ENCODE measurements at places on chromosomes 16 and 17.

DNA sequence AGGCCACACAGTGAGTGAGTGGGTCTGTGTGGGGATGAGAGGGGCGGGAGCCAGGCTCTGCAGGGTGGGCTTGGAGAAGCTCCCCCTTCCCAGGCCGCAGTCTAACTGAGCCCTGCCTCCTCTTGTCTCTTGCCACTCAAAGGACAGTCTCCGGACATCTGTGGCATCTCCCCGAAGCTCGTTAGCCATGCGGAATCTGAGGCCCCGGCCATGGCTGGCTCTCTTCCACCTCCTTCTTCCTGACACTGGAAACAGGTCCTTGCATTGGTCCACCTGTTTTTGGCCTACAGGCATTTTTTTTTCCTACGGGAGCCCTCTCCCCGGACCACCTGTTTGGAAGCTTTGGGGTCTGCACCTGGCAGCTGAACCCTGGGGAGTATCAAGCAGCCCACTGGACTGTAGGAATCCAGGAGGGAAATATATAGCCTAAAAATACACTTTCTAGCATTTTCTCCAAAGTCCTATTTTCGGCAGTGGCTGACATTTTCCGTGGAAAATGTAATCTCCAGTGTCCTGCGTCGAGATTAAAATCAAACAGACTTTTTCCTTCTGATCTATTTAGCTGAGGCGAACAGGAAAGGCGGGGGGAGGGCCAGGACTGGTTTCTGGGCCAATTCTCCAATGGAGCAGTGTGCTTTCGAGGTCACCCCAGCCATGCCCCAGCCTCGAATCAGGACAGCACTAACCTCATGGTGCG is 9.1 kb downstream of the ATP2A3 start:
- DNase-seq = no peak

- DNase-seq = no peak
Measured at GRCh38 chr17:41131979-41132378, 8.0 kb upstream of the KRTAP4-12 start.

GRCh38 chr17:59093145-59093701 is 13.5 kb downstream of the TRIM37 start:
- no peak for DNase-seq

GRCh38 chr16:12317856-12318537 is 341.5 kb downstream of the SNX29 start:
- DNase-seq = no peak

DNA sequence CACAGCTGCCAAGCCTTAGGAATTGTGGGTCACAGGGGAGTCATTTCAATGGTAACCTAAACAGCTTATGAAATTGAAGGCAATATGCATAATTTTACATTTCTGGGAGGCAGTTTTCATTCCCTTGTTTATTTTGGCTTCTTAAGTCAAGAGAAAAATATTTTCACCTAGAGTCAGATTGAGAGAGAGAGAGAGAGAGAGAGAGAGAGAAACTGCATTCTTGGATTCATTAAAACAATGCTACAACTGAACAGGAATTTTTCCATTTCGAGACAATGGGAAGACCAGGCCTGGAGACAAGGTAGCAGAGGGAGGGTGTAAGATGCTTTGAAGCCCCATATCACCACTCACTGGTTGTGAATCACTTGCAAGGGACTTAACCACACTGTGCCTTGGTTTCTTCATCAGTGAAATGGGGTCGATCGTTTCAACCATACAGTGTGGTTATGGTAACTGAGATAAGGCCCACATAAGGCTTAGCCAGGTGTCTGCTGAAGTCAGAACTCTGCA is 224.7 kb upstream of the IRX3 start:
- DNase-seq = peak; percentile 6

- peak; percentile 22 for DNase-seq
Measured at GRCh38 chr17:80899402-80900268, 92.0 kb upstream of the CHMP6 start.

GRCh38 chr17:2034157-2034556 is 4.2 kb downstream of the DPH1 start:
- no peak for DNase-seq

DNA sequence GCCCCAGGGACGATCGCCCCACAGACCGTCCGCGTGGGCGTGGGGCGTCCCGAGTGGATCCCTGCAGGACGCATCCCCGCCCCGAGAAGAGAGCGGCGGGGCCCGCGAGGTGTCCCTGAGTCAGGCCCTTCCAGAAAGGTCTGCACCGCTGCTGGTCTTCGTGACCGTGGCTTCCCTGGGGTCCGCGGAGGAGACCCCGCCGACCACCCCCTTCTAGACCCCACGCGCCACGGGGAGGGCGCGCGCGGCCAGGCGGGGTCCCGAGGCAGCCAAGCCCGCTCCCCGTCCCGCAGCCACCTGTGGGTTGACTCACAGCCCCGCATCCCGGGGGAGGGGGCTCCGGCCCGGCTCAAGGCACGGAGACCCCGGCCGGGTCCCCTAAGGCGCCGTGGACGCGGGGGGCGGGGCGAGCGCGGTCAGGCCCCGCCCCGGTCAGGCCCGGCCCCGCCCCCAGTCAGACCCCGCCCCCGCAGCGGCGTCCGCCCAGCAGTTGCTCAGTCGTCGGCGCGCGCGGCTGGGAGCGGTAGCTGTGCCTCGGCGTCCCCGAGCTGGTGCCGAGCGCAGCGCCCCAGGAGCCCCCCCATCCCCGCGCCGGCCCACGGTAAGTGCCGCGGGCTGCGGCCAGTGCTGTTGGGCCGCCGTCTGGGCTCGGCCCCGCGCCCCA is at the start of gene BAIAP3:
BAIAP3 (plus strand) TSS at position 497 of the 664 bp plus-strand sequence. CDS start 4,905 bp downstream, outside the sequence.
- no peak for DNase-seq

- DNase-seq = no peak
Measured at GRCh38 chr16:17194190-17194780, 276.5 kb downstream of the XYLT1 start.

DNA sequence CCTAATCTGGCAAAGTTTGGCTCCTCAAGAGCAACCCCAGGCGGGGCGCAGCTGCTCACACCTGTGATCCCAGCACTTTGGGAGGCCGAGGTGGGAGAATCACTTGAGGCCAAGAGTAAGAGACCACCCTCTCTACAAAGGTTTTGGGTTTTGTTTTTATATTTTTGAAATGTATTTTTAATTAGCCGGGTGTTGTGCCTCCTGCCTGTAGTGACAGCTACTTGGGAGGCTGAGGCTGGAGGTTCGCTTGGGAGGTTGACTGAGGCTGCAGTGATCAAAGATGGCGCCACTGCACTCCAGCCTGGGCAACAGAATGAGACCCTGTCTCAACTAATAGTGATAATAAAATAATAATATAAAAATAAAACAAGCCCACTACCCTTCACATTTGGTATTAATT is 756 bp upstream of the USP7 start:
- DNase-seq = no peak

DNA sequence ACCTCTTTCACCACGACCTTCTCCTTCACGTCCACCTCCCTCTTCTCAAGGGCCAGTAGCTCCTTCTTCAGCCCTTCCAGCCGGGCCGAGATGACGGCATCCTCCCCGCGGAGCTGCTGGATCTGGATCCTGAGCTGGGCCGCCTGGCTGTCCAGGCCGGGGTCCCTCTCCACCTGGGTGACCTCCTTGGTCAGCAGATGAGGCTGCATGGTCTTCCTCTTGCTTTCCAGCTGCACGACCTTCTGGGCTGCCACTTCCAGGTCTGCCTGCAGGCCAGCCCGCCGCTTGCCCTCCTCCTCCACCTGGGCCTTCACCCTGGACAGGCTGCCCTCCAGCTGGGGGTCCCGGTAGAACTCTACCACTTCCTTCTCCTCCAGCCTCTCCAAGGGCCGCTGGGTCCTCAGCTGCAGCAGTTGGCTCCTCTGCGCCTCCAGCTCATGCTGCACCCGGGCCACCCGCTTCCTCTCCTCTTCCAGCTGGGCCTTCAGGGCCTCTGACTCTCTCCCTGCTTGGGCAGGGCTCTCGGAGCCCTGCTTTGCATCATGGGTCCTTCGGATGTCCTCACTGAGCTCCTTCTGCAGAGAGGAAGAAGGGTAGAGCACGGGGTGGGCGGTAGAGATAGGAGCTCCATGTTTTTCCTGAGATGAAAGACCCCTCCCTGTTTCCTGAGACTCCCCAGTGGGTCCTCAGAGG is 9.5 kb downstream of the CDK3 start:
- DNase-seq = no peak
